ENCODE measurements at places on chromosomes 7 and 10.
A peak's percentile ranks its signal among the peaks of the same experiment; 100 is the strongest.

- no peak for DNase-seq
Measured at GRCh38 chr10:32381165-32381564, 34.2 kb upstream of the EPC1 start.

GRCh38 chr7:82469207-82469606 is 25.6 kb upstream of the CACNA2D1 start:
- DNase-seq: no peak

DNA sequence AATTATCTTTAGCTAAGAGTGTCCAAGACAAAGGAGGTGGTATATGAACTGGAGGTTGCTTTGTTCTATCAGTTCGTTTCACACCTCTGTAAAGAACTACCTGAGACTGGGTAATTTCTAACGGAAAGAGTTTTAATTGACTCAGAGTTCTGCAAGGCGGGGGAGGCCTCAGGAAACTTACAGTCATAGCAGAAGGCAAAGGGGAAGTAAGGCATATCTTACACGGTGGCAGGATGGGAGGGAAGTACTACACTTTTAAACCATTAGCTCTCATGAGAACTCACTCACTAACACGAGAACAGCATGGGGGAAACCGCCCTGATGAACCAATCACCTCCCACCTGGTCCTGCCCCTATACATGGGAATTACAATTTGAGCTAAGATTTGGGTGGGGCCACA is 1202.3 kb upstream of the LRRTM3 start:
- no peak for DNase-seq

DNA sequence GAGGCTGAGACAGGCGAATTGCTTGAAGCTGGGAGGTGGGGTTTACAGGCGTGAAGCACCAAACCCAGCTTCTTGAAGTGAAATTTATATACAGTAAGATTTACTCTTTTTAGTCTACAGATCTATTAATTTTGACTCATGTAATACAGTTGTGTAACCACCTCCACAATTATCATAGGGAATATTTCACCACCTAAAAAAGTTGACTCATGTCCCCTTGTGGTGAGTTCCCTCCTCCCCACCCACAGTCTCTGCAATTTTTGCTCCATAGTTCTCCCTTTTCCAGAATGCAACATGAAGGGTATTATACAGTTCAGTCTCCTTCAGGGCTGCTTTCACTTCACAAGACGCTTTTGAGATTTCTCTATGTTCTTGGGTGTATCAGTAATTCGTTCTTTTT is 156.8 kb downstream of the FAM107B start:
- no peak for DNase-seq

DNA sequence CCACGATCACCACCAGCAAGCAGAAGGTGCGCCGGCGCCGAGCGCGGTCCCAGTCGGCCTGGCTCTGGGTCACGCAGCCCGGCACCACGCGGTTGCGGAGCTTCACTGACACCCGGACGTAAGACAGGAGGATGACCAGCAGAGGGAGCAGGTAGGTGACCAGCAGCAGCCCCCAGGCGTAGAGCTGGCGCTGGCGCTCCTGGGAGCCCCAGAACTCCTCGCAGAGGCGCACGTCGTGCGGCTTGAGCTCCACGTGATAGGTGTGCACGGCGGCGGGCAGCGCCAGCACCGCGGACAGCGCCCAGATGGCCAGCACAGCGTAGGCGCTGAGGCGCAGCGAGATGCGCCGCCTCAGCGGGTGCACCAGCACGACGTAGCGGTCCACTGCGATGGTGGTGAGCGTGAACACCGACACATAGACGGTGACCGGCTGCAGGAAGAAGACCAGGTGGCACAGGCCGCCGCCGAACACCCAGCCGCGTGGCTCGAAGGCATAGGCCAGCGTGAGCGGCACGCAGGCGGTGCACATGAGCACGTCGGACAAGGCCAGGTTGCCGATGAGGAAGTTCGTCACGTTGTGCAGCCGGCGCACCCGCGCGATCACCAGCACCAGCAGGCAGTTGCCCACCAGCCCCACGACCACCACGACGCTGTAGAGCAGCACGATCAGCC is 920 bp downstream of the PRLHR start:
- peak; percentile 12 for DNase-seq

DNA sequence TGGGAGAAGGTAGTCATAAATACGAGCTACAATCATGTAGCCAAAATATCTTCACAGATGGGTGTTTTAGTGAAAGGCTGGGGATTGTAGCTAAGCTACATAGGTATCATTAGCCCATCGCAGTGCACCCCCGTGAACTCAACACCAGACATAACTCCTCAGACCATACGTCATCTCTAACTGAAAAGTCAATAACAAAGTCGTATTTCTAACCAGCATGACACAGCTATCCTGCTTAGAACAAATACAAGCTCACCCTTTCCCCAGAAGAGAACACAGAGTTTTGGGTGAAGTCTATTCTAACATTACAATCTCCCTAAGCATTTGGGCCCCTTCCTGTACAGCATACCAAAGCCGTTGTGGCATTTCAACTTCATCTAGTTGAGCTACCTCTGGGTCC is 636.6 kb upstream of the DPP6 start:
- no peak for DNase-seq

- peak; percentile 34 for DNase-seq
Measured at GRCh38 chr7:5677538-5678294, 103.7 kb downstream of the RNF216 start.

GRCh38 chr7:68547799-68548198 is 1050.5 kb upstream of the AUTS2 start:
- DNase-seq: no peak

DNA sequence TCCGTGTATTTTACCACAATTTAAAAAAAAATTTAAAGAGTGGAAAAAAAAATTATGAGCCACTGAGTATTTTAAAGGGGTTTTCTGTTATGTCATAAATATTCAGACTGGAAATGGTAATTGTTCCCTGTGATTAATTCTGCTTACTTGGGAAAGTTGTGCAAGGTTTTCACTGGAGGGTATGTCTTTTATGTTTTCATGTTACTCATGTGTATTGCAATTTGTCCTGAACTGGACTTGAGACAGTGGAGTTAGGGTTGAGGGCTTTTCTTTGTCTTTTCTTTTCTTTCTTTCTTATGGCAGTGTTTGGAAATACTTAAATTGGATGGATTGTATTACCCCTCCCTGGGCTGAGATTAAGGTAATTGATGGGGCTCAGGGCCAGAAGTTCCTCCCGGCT is 257.7 kb downstream of the BAMBI start:
- no peak for DNase-seq

GRCh38 chr7:43123457-43123856 is 11.0 kb downstream of the HECW1 start:
- no peak for DNase-seq

GRCh38 chr10:96992721-96993120 is 160.6 kb downstream of the LCOR start:
- no peak for DNase-seq

DNA sequence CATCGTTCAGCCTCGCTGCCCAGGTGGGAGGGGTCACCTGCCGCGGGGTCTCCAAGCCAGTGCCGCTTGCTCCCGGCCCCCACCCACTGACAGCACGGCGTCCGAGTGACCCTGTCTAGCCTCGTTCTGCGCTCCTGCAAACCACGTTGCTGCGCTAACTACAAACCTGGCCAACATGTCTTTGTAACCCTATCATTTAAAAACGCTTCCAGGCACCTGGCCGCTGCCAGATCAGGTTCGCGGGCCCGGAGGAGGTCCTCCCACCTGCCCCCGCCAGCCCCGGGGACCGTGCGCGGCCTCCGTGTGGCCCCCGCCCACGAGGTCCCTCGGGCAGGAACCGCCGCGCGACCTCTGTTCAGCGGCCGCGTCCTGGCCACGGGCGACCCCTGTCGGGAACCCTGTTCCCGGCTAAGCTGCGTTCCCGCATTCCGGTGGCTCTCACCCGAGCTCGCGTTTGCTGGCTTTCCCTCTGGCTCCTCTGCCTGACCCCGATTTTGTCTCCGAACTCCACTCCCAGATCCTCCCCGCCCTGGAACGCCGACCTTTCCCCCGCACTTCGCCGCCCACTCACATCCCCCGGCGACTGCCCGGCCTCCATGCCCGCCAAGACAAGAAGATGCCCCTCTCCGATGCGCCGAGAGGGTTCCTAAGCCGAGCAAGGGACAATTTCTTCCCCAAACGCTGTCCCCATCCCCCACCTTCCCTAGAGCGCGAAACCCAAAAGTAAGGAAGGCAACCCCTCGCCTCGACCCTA is 2.4 kb downstream of the SFMBT2 start:
- DNase-seq: peak; percentile 78

- no peak for DNase-seq
Measured at GRCh38 chr10:80473692-80474596, 19.8 kb downstream of the TSPAN14 start.

DNA sequence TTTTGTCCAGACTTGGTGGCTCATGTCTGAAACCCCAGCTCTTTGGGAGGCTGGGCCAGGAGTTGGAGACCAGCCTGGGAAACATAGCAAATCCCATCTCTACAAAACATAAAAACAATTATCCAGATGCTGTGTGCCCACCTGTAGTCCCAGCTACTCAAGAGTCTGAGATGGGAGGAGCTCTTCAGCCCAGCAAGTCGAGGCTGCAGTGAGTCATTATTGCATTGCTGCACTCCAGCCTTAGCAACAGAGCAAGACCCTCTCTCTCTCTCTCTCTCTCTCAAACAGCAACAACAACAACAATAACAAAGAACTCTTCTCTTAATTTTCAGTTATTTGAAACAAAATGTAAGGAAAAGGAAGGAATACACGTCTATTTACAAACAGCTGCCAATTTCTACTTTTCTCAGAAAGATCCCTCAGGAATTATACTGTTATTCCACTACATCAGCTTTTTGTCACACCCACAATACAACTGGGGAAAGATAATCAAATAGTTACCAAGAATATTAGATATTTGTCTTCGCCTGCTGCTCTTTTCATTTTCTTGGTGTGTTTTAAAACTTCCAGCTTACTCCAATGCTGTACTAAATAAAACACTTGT is 5.1 kb upstream of the TSPAN12 start:
- no peak for DNase-seq

- DNase-seq: no peak
Measured at GRCh38 chr7:155466142-155466813, 8.3 kb downstream of the EN2 start.

GRCh38 chr10:16964576-16965343 is 147.5 kb upstream of the RSU1 start:
- DNase-seq: no peak

GRCh38 chr7:94633014-94633341 is 23.0 kb downstream of the SGCE start:
- no peak for DNase-seq

DNA sequence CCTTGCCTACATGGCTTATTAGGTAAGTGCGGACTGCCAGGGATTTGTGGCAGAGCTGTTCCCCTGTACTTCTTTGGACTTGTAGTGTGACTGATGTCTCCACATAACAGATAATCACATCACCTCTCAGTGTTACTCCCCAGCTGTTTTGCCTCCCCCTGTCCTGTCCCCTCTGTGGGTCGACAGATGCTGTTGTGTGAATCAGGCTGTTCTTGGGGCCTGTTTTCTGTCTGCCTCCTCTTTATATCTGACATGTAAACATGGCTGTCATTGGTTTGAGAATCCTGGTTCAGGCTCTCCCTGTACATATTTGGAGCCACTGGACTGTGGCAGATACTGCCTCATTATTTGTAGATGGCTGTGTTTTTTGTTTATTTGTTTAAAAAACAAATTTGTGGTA is 22.7 kb downstream of the CCNY start:
- no peak for DNase-seq

DNA sequence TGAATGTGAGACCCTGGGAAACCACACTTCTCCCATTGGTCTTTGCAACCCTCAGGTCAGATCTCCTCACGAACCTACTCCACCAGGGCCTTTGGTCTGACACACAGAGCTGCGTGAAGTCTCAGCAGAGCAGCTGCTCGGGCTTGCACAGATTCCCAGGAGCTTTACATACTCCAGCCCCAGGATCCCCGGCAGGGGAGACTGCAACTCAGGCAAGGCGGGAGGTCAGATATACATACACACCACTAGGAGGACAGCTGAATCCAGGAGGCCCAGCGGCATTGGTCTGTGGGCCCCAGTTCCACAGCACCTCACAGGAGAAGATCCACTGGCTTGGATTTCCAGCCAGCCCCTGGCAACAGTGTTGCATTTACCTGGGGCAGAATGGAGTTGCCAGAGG is 239.2 kb downstream of the GPAM start:
- DNase-seq: no peak

GRCh38 chr10:76073524-76073923 is 642.1 kb downstream of the LRMDA start:
- no peak for DNase-seq

- no peak for DNase-seq
Measured at GRCh38 chr7:70574970-70575799, 556.8 kb upstream of the GALNT17 start.

- no peak for DNase-seq
Measured at GRCh38 chr7:145909991-145910513, 206.5 kb upstream of the CNTNAP2 start.

DNA sequence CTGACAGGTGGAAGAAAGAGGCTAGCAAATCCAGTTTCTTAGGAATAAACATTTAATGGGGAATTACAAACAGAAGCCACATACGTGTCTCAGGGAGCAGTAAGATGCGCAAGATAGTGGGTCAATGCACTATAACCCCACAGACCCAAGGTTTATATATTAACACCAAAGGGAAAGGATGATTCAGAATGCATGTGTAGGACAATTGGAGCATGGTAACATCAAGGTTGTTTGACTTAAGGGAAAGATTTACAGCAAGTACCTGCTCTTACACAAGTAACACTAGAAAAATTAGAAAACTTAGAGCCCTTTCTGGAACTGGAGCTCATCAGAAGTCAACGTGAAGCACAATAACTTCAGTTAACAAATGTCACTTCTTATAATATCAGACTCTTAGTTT is 161.1 kb upstream of the ZWINT start:
- DNase-seq: no peak

GRCh38 chr7:42035210-42035609 is 201.8 kb downstream of the GLI3 start:
- no peak for DNase-seq

GRCh38 chr7:110889335-110889734 is 201.6 kb upstream of the LRRN3 start:
- no peak for DNase-seq

GRCh38 chr7:23254051-23254681 is 7.6 kb downstream of the GPNMB start:
- no peak for DNase-seq

- no peak for DNase-seq
Measured at GRCh38 chr7:110027385-110027784, 1063.5 kb upstream of the LRRN3 start.

- peak; percentile 37 for DNase-seq
Measured at GRCh38 chr10:79400146-79401004, 45.0 kb downstream of the ZCCHC24 start.

DNA sequence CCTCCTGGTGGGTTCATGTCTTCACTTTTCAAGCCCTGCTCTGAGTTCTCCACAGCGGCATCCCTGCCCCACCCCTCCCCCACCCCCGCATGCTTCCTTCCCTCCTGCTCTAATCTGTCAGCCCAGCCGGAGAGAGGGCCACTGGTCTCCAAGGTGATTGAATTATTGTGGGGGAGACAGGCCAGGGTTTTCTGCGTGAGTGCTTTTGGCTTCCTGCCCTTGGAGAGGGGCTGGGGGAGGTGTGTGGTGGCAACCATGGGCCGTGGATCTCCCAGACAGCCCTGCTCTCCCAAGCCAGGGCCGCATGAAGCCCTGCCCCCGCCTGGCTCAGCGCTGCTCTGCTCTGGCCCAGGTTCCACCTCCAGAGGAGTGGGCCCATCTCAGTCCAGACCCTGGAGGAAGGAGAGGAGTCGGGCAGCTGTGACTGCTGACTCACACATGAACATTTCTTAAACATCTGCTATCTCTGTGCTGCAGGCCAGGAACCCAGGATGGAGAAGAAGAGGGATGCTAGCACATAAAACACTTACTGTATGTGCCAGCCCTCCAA is 109.9 kb downstream of the ZMIZ1 start:
- no peak for DNase-seq
